Suprapubic skin (tissue), 4 donors: ENCODE measurements at places on chromosomes 6 and 20. TPM values are rescaled to one million over a fixed set of nuclear protein-coding genes. Genes with fewer than 3 reads are reported as not detected.
A peak's percentile ranks its signal among the peaks of the same experiment; 100 is the strongest.

- no peaks in the 10 kb centered on the region for H3K36me3 ChIP-seq
- no peaks in the 10 kb centered on the region for H3K4me1 ChIP-seq
- H3K4me3 ChIP-seq, result no peak overlapping the region
- H3K27me3 ChIP-seq, result no peaks in the 10 kb centered on the region
Observed at GRCh38 chr6:164436976-164437375, 872.4 kb downstream of the C6orf118 start.

- no peaks in the 10 kb centered on the region for H3K27me3 ChIP-seq
- no peak for DNase-seq
- no peak overlapping the region for H3K27ac ChIP-seq
Observed at GRCh38 chr6:126812651-126813050, 305.8 kb upstream of the RSPO3 start.

- H3K4me3 ChIP-seq, result no peak overlapping the region
- H3K27ac ChIP-seq, result no peak overlapping the region
- no peaks in the 10 kb centered on the region for H3K4me1 ChIP-seq
- H3K27me3 ChIP-seq, result no peaks in the 10 kb centered on the region
- no peak for DNase-seq
- peaks cover 98% of the 10 kb centered on the region for H3K36me3 ChIP-seq
Observed at GRCh38 chr6:33684428-33684896, 27.0 kb downstream of the UQCC2 start.

The PTPRT gene
- 1.7 TPM for total RNA-seq

GRCh38 chr6:32941214-32941768, 463 bp upstream of the HLA-DMB start:
- peak overlapping the region; percentile 52 for H3K4me3 ChIP-seq
- peaks cover 10% of the 10 kb centered on the region for H3K4me1 ChIP-seq
- no peaks in the 10 kb centered on the region for H3K36me3 ChIP-seq
- H3K27me3 ChIP-seq, result peaks cover 5% of the 10 kb centered on the region
- DNase-seq, result no peak

DNA sequence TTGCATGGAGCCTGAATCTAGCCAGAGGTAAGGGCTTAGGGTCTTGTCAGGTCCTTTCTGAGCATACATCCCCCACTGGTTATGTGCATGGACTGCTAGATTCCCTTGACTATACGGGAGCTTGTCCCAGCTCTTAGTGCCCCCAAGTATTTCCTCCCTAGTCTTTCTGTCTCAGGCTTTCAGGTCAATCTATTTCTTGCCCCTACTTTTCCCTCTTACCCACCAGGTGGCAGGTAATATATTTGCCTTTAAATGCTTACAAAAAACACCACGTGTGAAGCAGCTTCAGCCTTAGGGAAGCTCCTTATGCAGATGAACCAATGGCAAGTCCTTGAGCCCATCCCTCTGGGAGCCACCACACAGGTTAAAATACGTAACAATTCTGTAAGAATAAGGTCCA, 454.2 kb downstream of the GRIK2 start:
- DNase-seq, result no peak
- H3K36me3 ChIP-seq, result no peaks in the 10 kb centered on the region
- H3K4me1 ChIP-seq, result no peaks in the 10 kb centered on the region
- H3K4me3 ChIP-seq, result no peak overlapping the region

DNA sequence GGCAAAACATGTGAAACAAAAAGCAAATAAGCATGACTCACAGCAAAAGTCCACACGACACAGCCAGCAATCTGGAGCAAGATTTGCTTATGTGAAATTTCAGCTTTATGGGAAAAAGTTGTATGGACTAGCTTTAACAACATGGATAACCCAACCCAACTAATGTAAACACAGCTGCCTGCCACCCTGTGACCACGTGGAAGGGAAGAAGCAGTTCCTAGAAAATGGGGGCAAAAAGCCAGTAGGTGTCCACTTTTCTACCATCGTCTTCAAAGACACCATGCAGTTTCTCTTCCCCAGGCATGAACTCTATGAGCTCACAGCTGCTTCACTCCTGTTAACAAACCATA, 425.4 kb upstream of the RNF217 start:
- H3K4me3 ChIP-seq, result no peak overlapping the region
- no peaks in the 10 kb centered on the region for H3K36me3 ChIP-seq
- no peaks in the 10 kb centered on the region for H3K4me1 ChIP-seq
- H3K27ac ChIP-seq, result no peak overlapping the region

DNA sequence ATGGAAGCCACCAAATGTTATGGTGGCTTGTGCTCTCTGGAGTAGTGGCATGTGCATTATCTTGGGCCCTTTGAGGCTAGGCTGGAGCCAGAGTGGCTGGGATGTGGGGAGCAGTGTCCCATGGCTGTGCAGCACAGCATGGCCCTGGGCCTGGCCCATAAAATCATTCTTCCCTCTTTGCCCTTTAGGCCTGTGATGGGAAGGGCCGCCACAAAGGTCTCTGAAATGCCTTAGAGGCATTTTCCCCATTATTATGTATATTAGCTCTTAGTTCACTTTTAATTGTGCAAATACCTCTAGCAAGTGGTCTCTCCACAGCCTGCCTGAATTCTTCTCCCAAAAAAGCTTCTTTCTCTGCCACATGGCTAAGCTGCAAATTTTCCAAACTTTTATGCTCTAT, 297.3 kb upstream of the IRAK1BP1 start:
- H3K4me3 ChIP-seq, result no peak overlapping the region
- no peaks in the 10 kb centered on the region for H3K36me3 ChIP-seq
- no peaks in the 10 kb centered on the region for H3K4me1 ChIP-seq
- H3K27ac ChIP-seq, result no peak overlapping the region
- no peak for DNase-seq

The FAM83B gene
- total RNA-seq, result 153 TPM

The RUNX2 gene
- total RNA-seq, result 2.8 TPM

GRCh38 chr6:38143191-38144150, 323.9 kb downstream of the ZFAND3 start:
- no peak overlapping the region for H3K4me3 ChIP-seq
- H3K36me3 ChIP-seq, result peaks cover 4% of the 10 kb centered on the region
- no peak for DNase-seq
- H3K27me3 ChIP-seq, result no peaks in the 10 kb centered on the region
- H3K4me1 ChIP-seq, result peaks cover 7% of the 10 kb centered on the region

DNA sequence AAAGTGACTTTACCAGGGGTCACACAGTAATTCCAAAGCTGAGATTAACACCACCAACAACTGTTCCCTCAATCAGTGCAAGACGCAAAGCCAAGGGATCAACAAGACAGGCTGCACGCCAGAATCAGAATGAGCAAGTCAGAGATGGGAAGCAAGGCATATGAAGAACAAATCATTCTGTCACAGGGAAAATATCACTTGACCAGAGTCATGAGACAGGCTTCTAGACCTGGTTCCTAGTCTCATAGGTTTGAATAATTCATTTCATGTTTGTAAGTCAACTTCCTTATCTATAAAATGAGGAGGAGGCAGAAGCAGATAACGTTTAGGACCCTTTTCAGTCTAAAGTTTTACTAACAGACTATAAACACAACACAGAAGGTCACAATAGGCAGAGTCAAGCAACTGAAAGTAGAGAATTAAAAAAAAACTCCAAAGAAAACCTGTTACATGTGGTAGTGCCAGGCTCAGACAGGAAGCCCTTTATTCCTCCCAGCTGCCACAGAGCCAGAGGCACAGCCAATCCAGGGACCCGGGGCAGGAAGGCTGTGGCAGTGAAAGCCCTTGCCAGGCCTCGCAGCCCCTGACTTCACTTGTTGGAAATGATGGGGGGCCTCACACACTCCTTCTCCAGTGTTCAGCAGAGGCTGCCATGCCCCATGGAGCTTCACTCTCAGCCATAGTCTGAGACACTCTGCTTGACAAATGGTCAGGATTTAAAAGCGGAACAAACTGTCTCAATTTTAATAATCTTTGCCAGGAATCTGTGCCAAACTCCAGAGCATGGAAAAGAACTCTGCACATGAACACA, 29.2 kb upstream of the DST start:
- peak overlapping the region; percentile 80 for H3K27ac ChIP-seq
- H3K27me3 ChIP-seq, result no peaks in the 10 kb centered on the region
- no peak overlapping the region for H3K4me3 ChIP-seq
- H3K36me3 ChIP-seq, result no peaks in the 10 kb centered on the region
- DNase-seq, result no peak
- H3K4me1 ChIP-seq, result peaks cover 27% of the 10 kb centered on the region

DNA sequence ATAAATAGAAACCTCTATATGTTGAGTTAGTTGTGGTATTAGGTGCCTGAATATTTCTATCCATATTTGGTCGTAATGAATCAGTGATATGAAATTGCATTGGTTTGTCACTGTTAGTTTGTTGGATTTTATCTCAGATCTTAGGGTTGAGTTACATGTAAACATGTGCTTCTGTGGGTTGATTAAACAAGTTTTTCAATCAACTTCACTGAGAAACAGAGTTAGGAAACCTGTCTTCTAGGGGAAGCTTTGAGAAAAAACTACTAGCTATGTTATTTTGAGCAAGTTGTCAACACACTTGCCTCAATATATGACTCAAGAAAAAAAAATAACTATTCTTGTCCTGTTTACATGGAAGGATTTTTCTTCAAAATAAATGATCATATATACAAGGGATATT, 14.8 kb upstream of the ADGB start:
- no peaks in the 10 kb centered on the region for H3K4me1 ChIP-seq
- no peak overlapping the region for H3K27ac ChIP-seq
- H3K4me3 ChIP-seq, result no peak overlapping the region
- no peak for DNase-seq
- H3K27me3 ChIP-seq, result no peaks in the 10 kb centered on the region
- no peaks in the 10 kb centered on the region for H3K36me3 ChIP-seq

DNA sequence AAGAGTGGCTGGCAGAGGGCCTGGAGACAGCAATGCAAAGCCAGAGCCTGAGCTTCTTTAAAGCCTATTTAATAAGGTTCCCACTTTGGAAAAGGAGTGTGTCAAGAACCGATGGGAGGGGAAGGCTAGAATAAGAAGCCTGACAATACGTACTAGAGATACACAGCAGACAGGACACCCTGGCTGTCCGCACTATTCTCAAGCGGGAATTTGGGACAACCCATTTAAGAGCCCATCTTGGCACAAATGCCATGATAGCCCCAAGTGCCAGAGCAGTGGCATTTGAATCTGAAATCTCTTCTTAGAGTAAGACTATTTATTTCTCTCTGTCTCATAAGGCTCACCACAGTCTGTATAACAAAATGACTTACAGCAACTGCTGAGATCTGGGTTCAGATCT, 3.1 kb downstream of the GMDS start:
- H3K4me3 ChIP-seq, result no peak overlapping the region
- no peak for DNase-seq
- peaks cover 24% of the 10 kb centered on the region for H3K4me1 ChIP-seq
- no peak overlapping the region for H3K27ac ChIP-seq
- no peaks in the 10 kb centered on the region for H3K27me3 ChIP-seq

GRCh38 chr6:15996030-15996429, 132.9 kb upstream of the MYLIP start:
- no peaks in the 10 kb centered on the region for H3K27me3 ChIP-seq
- H3K27ac ChIP-seq, result no peak overlapping the region
- no peaks in the 10 kb centered on the region for H3K36me3 ChIP-seq
- DNase-seq, result no peak
- peaks cover 2% of the 10 kb centered on the region for H3K4me1 ChIP-seq
